Cortex of kidney (tissue), 1 donor: ENCODE measurements at places on chromosomes 1 and 21.

- DNase-seq, result no peak
Observed at GRCh38 chr1:31580513-31580870, 4.2 kb downstream of the TINAGL1 start.

- DNase-seq, result no peak
Observed at GRCh38 chr1:8584316-8584715, 233.1 kb downstream of the RERE start.

- no peak for DNase-seq
Observed at GRCh38 chr1:223245411-223245810, 102.4 kb upstream of the TLR5 start.

DNA sequence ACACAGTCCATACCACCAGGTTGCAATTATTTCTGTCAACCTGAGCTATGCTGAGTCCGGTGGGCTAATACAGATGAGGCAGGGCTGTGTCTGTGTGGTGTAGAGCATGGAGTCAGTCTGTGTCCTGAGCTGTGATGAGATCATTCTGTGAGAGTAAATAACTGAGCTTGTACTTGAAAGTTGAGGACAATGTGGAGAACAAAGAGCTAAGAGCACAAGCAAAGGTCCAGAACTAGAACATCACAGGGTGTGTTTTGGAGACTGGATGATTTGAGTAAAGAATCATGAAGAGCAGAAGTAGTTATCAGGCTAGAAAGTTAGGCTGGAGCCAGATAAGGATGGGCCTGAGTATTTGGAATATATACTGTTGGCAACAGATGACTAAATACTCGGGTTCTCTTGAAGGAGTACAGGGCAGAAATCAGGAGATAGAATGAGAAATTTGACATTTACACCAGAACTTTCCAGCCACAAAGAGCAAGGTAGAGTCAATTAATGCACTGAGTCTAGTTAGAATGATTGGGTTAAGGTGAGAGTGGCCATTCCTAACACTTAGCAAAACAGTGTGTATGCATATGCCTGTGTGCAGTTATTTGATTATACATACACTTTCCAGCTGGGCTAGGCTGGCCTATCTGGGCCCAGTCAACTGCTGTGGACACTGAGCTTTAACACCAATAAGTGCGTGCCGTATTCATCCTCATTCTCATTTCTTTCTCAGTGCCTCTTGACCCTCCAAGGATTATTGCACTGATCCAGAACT is 48.8 kb downstream of the LEPR start:
- DNase-seq, result no peak

DNA sequence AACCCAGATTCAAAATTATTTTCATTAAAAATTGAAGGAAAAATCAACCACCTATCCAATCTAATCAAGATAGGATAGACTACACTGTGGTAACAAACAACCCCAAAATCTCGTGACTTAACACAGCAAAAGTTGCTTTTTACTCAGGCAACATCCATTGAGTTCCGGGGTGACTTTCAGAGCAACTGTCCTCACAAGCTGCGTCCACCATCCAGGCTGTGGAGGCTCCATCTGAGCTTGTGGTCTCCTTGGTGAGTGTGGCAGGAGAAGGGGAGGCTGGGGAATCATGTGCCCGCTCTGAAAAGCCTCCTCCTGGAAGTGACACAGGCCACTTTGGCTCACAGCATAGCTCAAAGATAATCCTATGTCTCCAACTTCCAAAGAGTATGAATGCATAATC is 52.4 kb downstream of the CD2 start:
- no peak for DNase-seq

- no peak for DNase-seq
Observed at GRCh38 chr1:85692730-85693314, 15.4 kb downstream of the ZNHIT6 start.

DNA sequence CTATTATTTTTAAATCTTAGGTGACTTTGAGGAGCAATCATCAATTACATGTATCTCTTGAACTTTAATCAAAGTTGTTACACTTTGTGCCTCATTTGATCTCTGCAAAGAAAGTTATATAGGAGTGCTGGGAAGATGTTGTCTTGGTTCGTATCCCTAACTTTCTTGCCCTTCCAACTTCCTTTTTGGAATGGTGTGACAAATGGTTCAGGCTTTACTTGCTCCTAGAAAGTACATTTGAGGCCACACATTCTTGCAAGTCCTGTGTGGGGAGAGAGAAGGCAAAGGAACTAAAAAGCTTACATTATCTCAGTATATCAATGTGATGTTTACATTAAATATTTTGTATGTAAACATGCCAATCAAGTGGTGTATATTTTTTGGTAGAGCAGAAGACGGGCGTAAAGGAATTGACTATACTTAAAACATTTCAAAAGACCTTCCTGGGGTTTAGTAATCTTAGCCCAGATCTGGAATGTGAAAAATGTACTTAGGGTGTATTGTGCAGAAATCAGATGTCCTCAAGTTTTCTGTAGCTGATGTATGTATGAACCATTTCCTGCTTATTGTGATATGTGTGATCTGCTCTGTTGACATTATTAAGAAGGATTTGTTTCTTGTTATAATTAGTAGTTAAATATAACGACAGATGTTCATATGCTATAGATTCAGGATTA is 59.2 kb downstream of the USP25 start:
- DNase-seq, result no peak

DNA sequence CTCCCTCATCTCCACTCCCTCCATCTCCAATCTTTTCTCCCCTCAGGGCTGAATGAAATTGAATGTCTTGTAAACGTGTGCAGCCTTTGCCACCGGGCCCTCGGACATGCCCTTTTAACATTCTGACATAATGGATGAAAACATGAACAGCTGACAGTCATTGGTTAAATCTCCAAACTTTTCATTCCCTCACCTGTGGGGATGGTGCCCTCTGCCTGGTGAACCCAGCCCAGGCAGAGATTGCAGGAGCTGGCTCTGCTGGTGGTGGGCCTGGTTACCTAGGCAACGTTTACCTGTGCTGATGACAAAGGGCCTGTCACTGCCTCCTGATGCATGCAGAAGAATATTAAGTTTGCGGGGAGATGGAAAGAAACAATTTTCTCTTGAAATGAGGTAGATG is 21.3 kb downstream of the ST6GALNAC3 start:
- no peak for DNase-seq
